ENCODE measurements at places on chromosomes 2 and 18.

GRCh38 chr2:151071382-151071781 lies 190.3 kb downstream of the RBM43 start:
- DNase-seq, result peak; percentile 58

DNA sequence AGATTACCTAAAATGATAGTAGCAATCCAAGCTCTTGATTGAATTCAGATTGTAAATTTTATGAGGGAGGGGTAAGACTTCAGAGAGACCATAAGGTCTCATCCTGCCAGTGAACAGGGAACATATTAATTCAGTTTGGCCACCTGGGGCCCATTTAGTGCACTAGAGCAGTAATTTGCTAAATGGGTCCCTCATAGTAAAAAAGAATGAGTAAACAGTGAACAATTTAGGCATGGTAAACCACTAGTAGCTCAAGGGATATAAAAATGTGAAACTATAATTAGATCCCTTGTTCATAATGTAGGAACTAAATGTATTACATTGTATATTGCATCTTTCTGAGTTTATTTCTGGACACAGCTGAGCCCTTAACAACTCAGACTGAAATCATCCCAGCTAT lies 4.9 kb upstream of the PHLPP1 start:
- peak; percentile 47 for DNase-seq

DNA sequence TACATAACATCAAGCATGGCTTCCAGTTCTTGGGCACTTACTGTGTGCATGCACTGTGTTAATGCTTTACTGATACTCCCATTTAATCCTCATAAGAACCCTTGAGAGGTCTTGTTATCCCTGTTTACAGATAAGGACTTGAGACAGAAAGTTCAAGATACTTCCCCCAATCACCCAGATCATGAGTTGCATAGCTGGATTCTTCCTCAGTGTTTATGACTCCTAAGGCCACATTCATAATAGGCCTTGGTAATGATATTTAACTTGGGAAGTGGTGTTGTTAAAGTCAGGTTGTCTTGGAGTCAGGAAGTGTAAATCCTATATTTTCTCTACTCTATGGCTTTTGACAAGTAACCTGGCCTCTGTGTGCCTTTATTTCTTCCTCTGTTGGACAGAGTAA lies 22.7 kb downstream of the NOSTRIN start:
- DNase-seq, result no peak

DNA sequence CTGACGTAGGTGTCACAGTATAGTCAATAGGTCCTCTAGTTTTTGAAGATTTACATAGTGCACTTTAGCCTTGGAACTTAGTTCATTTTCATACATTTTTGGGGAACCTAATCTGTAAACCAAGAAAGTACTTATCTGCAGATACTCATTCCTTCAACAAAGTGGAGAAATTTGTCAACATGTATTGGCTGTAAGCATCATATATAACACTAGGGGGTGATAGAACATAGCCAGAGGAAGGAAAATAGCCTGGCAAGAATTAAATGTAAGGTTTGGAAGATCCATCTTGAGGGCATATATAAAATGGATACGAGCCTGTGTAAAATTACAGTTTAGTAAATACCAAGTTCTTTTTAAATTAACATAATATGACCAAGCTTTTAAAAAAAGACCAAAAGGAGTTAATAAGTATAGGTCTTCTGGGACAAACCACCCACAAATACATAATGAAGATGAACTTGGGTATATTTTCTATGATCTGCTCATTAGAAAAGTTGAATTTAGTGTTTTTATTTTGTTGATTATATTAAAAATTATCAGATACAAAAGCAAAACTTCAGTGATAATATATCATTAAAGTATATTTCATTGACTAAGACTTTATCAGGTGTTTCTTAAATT lies 18.2 kb downstream of the RPL37A start:
- DNase-seq, result peak; percentile 74

GRCh38 chr2:64454386-64455332 lies 697 bp downstream of the LGALSL start:
- DNase-seq, result peak; percentile 59

DNA sequence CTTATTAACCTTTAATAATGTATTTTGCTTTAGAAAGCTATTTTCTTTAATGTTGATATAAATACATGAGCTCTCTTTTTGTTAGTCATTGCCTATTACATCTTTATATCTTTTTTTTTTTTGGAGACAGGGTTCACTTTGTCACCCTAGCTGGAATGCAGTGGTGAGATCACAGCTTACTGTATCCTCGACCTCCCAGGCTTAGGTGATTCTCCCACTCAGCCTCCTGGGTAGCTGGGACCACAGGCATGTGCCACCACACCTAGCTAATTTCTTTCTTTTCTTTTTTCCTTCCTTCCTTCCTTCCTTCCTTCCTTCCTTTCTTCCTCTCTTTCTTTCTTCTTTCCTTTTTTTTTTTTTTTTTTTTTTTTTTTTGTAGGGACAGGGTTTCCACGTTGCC lies 15.4 kb downstream of the NAB1 start:
- peak; percentile 84 for DNase-seq

DNA sequence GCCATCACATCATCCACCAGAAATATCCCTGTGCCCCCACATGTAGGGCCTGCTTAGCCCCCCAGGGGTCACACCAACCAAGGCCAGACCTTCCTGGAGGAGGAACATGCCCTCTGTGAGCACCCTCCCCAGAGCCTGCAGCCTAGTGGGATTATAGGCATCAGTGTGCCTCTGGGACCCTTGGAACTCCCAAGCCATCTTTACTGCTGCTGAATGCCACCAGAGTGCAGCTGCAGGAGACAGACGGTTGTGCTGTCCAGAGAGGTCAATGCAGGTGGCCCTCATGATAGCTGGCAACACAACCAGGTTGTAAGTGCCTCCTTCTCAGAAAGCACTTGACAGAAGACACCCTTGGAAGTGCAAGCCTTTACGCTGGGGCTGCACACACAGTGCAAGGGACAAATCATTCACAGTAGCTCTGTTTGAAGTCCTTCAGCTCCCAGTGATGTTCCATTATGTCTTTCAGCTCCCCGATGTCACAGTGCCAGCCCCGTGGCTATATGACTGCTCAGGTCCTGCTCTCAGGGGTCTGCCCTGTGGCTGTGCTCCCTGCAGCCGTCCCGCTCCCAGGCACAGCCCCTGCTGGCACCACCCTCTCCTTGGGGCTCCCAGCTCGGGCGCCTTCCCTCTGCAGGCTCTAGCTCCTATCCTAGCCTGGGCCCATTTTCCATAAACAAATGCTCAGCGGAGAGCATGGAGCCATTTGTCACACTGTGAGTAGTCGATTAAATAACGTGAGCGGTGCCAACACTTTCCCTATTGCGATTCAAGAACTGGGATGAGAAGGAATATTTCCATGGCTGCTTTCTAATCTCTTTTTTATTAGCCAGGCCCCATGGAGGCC lies 65.1 kb downstream of the EDAR start:
- no peak for DNase-seq

DNA sequence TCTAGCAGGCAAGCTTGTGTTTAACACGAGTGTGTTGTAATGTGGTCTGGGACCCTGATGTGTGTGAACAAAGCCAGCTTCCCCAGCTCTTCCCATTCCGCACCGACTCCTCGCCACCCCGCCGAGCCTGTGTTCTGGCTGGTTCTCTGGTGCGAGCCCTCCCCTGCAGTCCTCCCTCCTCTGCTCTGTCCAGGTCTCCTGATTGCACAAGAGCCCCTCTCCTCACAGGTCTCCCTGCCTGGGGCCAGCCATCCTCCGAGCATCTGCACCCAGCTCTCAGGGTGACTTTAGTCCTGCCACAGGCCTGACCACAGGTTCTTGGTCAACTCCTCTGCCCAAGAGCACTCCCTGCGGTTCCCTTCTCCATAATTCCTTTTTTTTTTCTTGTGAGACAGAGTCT lies 13.2 kb downstream of the SLC66A3 start:
- no peak for DNase-seq

DNA sequence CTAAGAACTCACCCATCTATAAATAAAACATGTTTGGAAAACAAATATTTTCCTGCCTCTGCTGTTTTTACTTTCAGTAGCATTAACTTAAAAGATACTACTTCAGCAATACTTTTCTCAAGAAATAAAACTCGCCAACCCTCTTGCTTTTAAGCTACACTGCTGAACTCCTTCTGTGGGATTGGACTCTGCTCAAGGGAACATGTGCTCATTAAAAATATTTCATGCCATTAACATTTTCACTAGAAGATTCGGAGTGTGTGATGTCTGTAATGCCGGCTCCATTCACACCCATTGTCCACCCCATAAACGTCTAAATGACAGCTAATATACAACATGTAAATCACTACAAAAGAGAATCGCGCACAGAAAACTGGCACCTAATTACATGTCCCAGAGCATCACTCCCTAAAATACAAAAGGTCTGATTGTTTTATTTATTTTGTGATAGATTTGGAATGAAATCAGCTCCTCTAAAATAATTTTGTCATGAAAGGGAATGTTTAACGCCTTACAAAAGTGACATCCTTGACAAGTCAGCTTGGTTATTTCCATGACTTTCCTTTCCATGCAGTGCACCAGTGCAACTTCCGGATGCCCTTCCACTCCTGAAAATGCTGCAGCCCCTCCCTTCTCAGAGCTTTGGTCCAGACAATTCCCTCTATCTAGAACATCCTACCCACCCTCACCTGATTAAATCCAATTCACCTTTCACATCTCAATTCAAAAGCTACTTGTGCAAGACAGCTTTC lies 73.1 kb downstream of the ANKRD44 start:
- DNase-seq, result no peak

DNA sequence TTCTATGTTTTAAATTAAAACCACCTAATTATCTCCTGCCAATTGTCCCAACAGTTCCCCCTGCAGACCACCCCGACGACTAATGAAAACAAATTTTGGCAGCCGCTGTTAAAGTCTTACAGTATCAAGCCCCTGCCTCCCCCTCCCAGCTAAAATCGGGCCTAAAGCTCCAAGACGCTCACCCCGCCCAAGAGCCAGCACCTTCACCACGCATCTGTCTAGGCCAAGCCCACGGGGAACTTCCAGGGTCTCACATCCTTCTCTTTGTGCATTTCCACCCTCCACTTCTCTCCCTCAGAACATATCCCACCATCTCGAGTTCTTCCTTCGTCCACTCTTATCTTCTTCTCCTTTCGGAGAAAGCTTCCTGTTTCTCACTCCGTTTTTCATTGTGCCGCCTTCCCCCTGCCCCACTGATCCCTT lies 445 bp downstream of the PRPF40A start:
- DNase-seq, result peak; percentile 55

DNA sequence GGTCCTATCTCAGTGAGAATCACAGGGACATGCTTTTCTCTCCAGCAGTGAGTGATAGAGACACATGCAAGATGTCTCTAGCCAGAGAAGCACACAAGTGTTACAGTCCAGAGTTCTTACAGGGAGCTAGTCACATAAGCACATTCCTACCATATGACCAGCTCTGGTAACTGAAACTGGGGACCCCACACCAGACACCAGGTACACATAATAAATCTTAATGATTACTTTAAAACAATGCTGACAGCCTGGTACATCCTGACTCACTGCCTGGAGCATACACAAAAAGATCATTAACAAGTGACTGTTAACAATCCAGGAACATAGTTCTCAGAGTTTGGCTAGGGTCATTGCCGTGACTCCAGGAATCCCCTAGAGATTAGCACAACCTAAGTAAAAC lies 53.6 kb downstream of the GALNT1 start:
- DNase-seq, result peak; percentile 72

DNA sequence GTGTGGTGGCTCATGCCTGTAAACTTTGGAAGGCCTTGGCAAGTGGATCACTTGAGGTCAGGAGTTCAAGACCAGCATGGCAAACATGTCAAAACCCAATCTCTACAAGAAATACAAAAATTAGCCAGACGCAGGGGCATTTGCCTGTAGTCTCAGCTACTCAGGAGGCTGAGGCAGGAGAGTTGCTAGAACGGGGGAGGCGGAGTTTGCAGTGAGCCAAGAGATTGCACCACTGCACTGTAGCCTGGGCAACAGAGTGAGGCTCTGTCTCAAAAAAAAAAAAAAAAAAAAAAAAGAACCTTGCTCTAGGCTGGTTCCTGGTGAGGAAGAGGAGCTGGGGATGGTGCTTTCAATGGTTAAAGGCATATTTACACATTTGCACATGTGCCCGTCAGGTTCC lies 129.4 kb downstream of the LYPD6B start:
- DNase-seq, result no peak

DNA sequence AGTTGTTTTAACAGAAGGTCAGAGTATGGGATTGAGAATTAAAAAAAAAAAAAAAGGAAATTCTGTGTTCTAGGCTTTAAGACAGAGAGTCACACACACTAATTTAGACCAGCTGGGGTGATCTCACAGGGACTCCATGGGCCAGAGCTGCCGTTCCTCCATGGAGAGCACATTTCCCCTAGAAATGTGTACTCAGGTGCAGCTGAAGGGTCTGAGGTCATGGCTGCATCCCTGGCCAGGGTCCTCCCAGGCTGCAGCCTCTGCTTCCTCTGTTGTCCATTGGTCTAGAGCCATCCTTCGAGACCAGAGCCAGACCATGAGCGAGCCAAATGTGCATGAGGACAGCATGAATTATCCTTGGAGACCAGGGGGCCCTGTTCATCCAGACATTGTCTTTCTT lies 190.1 kb upstream of the TNP1 start:
- no peak for DNase-seq

- DNase-seq, result no peak
These were observed 403.2 kb upstream of the KLHL29 start for GRCh38 chr2:22981785-22982184.

DNA sequence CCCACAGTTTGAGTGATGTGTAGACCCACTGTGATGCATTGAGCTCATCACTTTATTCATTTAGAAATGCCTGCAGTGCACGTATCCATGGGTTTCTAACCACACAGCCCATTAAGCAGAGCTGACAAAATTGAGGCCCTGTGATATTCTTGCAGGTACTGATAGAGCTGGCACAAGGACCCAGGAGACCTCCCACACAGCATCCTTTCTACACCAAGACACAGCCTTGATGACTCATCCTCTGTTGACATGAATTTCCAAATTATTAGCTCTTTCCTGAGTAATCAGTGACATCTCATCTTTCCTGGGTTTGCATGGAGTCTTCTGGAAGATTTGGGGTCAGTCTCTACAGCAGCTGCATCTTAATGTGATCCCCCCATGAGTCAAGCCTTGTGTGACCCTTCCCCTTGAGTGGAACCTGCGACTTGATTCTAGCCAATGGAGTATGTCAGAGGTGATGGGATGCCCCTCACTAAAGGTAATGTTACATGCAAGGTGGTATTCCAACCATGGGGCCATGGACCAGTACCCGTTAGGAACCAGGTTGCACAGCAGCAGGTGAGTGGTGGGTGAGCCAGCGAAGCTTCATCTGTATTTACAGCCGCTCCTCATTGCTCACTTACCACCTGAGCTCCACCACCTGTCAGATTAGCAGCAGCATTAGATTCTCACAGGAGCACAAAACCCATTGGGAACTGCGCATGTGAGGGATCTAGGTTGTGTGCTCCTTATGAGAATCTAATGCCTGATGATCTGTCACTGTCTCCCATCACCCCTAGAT lies 181.1 kb upstream of the ARL4C start:
- DNase-seq, result peak; percentile 77

- no peak for DNase-seq
These were observed 79.8 kb downstream of the DOK6 start for GRCh38 chr18:69480460-69480859.
